ENCODE measurements at places on chromosomes 4 and X. TPM values are rescaled to one million over a fixed set of nuclear protein-coding genes. Genes with fewer than 3 reads are reported as not detected.

Gene EXOC1L
- total RNA-seq: not detected

Gene MEPE
- total RNA-seq: not detected

Gene SRPK3
- 0.36 TPM for total RNA-seq

Gene HTR2C
- not detected for total RNA-seq

Gene RNF212
- under 0.01 TPM for total RNA-seq

Gene NUDT6
- total RNA-seq: 2.7 TPM

Gene GAGE1
- not detected for total RNA-seq

GRCh38 chrX:79452881-79453280 is 85.7 kb upstream of the ITM2A start:
- no peaks in the 10 kb centered on the region for H3K27me3 ChIP-seq
- no peaks in the 10 kb centered on the region for H3K4me1 ChIP-seq
- no peak overlapping the region for H3K4me3 ChIP-seq

- H3K27me3 ChIP-seq: no peaks in the 10 kb centered on the region
- no peaks in the 10 kb centered on the region for H3K36me3 ChIP-seq
- peaks cover 2% of the 10 kb centered on the region for H3K4me1 ChIP-seq
- DNase-seq: no peak
- peak overlapping the region; percentile 66 for H3K4me3 ChIP-seq
- peak overlapping the region; percentile 51 for H3K27ac ChIP-seq
Observed at GRCh38 chr4:25161593-25161950, 1.3 kb upstream of the SEPSECS start.

DNA sequence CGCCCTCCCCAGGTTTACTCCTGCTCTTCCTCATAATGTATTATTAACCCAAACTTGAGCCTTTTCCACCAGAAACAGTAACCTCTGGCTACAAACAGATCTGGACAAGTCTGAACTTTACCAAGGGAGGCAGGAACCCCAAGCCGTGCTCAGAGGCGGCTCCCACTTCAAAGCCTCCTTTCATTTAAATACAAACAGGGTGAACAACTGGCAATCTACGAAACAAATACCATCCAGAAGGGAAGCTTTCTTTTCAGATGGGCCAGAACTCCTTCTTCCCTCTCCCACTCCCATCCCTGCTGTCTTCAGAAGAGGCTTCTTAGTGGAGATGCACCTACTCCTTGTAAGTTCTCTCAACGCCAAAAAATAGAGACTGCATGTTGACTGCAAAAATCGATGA is 2.1 kb upstream of the GPC4 start:
- H3K36me3 ChIP-seq: no peaks in the 10 kb centered on the region
- no peaks in the 10 kb centered on the region for H3K4me1 ChIP-seq
- peaks cover 16% of the 10 kb centered on the region for H3K27me3 ChIP-seq
- no peak for DNase-seq

GRCh38 chr4:48189731-48190130 is 55.7 kb upstream of the TXK start:
- no peak overlapping the region for H3K27ac ChIP-seq
- H3K4me1 ChIP-seq: no peaks in the 10 kb centered on the region
- no peak for DNase-seq
- no peak overlapping the region for H3K4me3 ChIP-seq
- no peaks in the 10 kb centered on the region for H3K27me3 ChIP-seq
- H3K36me3 ChIP-seq: no peaks in the 10 kb centered on the region

DNA sequence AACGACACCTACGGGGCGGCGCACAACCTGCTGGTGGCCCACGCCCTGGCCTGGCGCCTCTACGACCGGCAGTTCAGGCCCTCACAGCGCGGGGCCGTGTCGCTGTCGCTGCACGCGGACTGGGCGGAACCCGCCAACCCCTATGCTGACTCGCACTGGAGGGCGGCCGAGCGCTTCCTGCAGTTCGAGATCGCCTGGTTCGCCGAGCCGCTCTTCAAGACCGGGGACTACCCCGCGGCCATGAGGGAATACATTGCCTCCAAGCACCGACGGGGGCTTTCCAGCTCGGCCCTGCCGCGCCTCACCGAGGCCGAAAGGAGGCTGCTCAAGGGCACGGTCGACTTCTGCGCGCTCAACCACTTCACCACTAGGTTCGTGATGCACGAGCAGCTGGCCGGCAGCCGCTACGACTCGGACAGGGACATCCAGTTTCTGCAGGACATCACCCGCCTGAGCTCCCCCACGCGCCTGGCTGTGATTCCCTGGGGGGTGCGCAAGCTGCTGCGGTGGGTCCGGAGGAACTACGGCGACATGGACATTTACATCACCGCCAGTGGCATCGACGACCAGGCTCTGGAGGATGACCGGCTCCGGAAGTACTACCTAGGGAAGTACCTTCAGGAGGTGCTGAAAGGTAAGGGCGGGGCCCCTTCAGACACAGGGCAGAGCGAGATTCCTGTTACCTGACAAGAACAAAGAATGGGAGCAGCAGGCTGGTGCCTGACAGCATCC is 11.7 kb downstream of the RPL9 start:
- peaks cover 4% of the 10 kb centered on the region for H3K4me1 ChIP-seq
- peak; percentile 28 for DNase-seq
- no peak overlapping the region for H3K27ac ChIP-seq
- H3K27me3 ChIP-seq: no peaks in the 10 kb centered on the region
- peaks cover 14% of the 10 kb centered on the region for H3K36me3 ChIP-seq

- no peak overlapping the region for H3K4me3 ChIP-seq
- no peak for DNase-seq
- no peak overlapping the region for H3K27ac ChIP-seq
- no peaks in the 10 kb centered on the region for H3K4me1 ChIP-seq
Observed at GRCh38 chrX:56498756-56499155, 64.7 kb upstream of the UBQLN2 start.

DNA sequence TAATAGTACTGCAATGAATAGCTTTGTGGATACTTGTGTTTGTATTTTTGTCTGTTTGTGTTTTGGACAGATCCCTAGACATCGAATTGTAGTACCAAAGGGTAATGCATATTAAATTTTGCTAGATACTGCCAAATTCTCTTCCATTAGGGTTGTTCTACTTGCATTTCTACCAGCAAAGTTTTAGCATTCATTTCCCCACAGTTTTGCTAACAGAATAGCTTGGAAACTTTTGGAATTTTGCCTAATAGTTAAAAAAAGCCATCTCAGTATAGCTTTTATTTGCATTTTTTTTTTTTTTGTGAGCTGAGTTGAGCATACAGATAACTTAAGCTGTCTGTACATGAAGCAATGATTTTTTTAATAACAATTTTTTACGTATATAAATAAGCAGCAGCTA is 1084.9 kb downstream of the ADGRL3 start:
- no peak for DNase-seq
- no peak overlapping the region for H3K4me3 ChIP-seq
- H3K27me3 ChIP-seq: no peaks in the 10 kb centered on the region
- no peaks in the 10 kb centered on the region for H3K4me1 ChIP-seq
- H3K27ac ChIP-seq: no peak overlapping the region

DNA sequence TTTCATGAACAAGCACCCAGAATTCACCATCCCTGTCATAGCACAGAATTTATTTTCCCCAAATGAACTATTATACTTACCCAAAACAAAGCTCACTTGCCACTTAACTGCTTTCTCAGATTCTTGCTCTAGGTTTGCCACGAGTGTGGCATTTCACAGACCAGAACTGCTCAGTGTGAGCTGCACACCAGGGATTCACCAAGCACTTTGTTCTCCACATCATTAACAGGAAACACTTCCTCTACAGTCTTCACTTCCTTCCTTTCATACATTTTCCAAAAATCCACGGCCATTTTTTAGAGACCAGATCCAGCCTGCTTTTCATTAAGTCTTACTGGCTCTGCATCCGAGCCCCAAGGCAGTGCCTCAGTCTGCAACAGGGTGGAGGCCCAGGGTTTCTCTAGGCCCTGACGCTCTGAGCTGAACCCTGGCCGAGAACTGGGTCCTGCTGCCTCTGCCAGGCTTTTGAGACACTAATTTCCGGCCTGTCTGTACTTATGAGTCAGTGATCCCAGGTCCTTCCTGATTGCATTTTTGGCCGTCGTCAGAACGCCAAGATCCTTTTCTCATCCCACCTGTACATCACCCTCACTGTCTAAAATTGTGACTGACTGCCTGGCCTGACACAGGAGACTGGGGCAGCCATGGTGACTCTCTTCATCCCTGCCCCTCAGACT is 67.6 kb upstream of the MTNR1A start:
- H3K27me3 ChIP-seq: no peaks in the 10 kb centered on the region
- peak; percentile 55 for DNase-seq
- peak overlapping the region; percentile 66 for H3K27ac ChIP-seq

DNA sequence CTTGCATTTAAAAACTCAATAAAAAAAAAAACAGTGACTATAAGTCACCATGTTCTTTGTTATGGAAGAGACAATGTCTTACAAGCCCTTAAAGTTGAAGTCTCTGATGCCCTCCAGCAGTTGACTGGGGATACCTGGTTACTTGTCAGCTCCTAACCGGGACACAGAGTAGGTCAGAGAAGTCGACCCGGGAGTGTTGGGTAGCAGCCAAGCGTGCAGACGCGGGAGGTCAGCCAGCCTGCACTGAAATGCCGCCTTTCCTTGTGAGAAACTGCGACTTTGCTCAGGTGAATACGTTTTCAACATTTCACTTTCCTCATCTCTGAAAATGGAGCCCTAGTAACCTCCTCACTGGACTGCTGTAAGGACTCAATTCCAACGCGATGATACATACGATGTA is 81.8 kb downstream of the F11 start:
- H3K4me3 ChIP-seq: no peak overlapping the region
- no peaks in the 10 kb centered on the region for H3K36me3 ChIP-seq
- no peak overlapping the region for H3K27ac ChIP-seq
- no peak for DNase-seq
- H3K27me3 ChIP-seq: no peaks in the 10 kb centered on the region

DNA sequence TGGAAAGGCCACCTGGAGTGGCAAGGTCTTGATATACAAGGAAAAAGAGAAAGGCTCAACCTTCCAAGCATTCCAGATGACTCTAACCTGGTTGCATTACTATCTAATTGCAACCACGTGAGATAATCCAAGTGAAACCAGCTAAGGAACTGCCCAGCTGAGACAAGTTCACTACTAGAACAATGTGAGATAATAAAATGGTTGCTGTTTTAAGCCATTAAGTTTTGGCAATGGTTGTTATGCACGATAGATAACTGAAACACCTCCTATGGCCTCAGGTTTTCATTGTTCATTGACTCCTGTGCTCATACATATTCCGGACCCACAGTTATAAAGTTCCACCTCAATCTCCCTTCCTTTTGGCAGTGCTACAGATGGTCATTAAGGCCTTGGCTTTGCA is 9.2 kb upstream of the CXorf66 start:
- no peak for DNase-seq
- H3K27ac ChIP-seq: no peak overlapping the region
- no peaks in the 10 kb centered on the region for H3K27me3 ChIP-seq
- H3K4me1 ChIP-seq: no peaks in the 10 kb centered on the region
- H3K36me3 ChIP-seq: no peaks in the 10 kb centered on the region
- no peak overlapping the region for H3K4me3 ChIP-seq

- no peaks in the 10 kb centered on the region for H3K36me3 ChIP-seq
- H3K4me3 ChIP-seq: peak overlapping the region; percentile 32
- no peak overlapping the region for H3K27ac ChIP-seq
- DNase-seq: no peak
- H3K4me1 ChIP-seq: no peaks in the 10 kb centered on the region
Observed at GRCh38 chr4:112523764-112524505, 8.0 kb upstream of the NEUROG2 start.

GRCh38 chr4:165060938-165061337 is 7.3 kb downstream of the TRIM75 start:
- no peaks in the 10 kb centered on the region for H3K4me1 ChIP-seq
- DNase-seq: no peak
- H3K4me3 ChIP-seq: no peak overlapping the region
- H3K36me3 ChIP-seq: no peaks in the 10 kb centered on the region
- no peak overlapping the region for H3K27ac ChIP-seq
- no peaks in the 10 kb centered on the region for H3K27me3 ChIP-seq

GRCh38 chrX:30881797-30882196 is 7.3 kb downstream of the TAB3 start:
- H3K4me1 ChIP-seq: no peaks in the 10 kb centered on the region
- no peak overlapping the region for H3K4me3 ChIP-seq
- H3K27ac ChIP-seq: no peak overlapping the region

GRCh38 chr4:175951794-175952193 is 113.8 kb upstream of the WDR17 start:
- H3K36me3 ChIP-seq: no peaks in the 10 kb centered on the region
- H3K4me1 ChIP-seq: no peaks in the 10 kb centered on the region
- no peak overlapping the region for H3K27ac ChIP-seq
- H3K4me3 ChIP-seq: no peak overlapping the region

GRCh38 chr4:88860586-88860985 is 163.0 kb upstream of the NAP1L5 start:
- no peak overlapping the region for H3K27ac ChIP-seq
- DNase-seq: peak; percentile 32
- no peaks in the 10 kb centered on the region for H3K36me3 ChIP-seq
- H3K4me1 ChIP-seq: peaks cover 15% of the 10 kb centered on the region
- no peak overlapping the region for H3K4me3 ChIP-seq

GRCh38 chrX:21373637-21374162 is 518 bp upstream of the CNKSR2 start:
- peak overlapping the region; percentile 60 for H3K4me3 ChIP-seq
- no peaks in the 10 kb centered on the region for H3K4me1 ChIP-seq
- peaks cover 18% of the 10 kb centered on the region for H3K27me3 ChIP-seq
- H3K27ac ChIP-seq: no peak overlapping the region
- no peak for DNase-seq

DNA sequence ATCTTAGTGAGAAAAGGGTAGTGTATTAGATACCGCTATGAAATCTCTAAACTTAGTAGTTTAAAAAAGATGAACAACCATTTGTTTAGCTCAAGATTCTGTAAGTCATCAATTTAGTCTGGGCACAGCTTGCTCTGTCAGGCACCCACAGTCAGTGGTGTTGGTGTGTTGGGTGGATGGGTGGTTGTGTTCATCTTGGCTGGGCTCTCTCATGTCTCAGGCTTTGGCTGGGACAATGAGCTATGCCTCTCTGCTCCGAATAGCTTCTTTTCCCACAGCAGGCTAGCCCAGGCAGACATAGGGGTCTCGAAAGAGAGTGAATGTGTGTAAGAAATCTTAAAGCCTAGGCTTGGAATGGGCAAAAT is 127.0 kb upstream of the GATB start:
- DNase-seq: no peak
- H3K36me3 ChIP-seq: no peaks in the 10 kb centered on the region
- no peak overlapping the region for H3K4me3 ChIP-seq
- H3K4me1 ChIP-seq: no peaks in the 10 kb centered on the region
- H3K27ac ChIP-seq: no peak overlapping the region

All from IMR-90 (cell line).